ENCODE measurements at places on chromosomes 16 and 17.

DNA sequence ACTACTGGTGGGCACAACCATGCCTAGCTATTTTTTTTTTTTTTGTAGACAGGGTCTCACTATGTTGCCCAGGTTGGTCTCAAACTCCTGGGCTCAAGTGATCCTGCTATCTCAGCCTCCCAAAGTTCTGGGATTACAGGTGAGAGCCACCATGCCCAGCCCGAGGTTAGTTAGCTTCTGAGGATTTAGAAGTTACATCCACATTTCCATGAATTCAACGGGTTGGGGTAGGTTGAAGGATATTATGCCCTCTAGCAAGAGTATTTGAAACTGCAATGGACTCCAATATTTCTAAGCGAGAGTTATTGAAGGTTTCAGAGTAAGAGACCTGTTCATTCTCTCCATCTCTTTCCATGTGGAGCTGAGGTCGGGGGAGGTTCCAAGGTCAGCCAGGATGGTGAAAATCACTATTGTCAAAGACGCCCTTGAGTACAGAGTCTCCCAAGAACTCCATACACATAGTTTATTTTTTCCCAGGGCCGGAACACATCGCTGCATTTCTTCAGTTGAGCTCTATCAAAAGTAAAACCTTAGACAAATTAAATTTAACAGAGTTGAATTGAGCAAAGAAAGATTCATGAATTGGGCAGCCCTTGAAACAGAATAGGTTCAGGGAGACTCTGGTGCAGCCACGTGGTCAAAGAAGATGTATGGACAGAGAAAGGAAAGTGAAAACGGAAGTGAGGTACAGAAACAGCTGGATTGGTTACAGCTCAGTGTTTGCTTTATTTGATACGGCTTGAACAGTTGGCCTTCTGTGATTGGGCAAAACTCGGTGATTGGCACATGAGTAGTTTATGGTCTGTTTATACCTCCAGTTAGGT, 19.0 kb upstream of the ITPRIPL2 start:
- peak; percentile 44 for DNase-seq

DNA sequence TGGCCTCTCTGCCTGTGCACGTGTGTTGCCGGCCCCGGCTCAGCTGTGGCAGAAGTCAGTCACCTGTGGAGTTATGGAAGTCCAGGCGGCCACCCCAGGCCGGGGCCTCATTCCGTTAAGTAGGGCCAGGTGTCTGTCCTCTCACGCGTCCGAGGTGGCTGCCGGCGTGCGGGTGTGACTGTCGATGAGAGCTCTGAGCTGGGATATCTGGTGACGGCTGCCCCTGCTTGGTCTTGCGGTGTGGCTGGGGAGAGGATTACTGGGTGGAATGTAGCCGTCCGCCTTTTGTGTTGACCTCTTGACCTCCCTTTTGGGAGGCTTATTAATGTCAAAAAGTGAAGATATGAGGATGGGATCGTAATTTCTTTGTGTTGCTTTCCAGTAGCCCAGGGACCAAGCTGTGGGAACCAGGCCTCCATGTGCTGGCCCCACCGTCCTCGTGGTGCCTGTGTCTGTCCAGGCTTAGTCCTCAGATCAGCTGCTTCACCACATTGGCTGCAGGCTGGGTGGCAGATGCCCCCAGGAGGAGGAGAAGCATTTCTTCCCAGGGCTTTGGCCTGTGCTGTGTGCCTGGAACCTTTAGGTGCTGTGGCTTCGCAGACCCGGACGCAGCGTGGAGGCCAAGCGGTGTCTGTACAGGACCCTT, 23.0 kb upstream of the ZNF750 start:
- DNase-seq, result no peak

DNA sequence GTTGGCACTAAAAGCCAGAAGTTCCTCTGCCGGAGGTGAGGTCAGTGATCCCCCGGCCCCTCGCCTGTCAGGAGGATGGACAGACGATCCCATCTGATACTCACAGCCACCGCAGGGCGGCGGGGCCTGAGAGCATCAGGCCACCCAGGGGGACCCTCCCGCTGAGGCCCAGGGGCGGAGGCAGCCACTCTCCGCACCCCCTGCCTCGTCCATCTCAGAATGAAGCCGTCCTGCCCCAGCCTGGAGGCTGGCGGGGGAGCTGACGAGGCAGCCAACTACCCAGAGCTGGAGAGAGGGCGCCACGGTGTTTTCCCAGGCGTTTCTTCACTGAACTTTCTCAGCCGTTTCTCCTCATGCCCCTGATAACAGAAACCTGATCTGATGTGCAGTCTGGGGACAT, 22.6 kb downstream of the TPSD1 start:
- no peak for DNase-seq

DNA sequence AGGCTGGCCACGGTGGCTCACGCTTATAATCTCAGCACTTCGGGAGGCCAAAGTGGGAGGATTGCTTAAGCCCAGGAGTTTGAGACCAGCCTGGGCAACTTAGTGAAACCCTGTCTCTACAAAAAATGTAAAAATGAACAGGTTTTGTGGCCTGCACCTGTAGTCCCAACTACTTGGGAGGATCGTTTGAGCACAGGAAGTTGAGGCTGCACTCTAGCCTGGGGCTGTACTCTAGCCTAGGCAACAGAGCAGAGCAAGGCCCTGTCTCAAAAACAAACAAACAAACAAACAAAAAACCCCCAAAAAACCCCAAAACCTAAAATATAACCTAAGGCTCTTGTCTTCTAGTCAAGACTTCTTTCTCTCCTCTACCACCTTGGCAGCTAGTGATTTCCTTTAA, 7.4 kb upstream of the HIGD1B start:
- DNase-seq, result no peak

DNA sequence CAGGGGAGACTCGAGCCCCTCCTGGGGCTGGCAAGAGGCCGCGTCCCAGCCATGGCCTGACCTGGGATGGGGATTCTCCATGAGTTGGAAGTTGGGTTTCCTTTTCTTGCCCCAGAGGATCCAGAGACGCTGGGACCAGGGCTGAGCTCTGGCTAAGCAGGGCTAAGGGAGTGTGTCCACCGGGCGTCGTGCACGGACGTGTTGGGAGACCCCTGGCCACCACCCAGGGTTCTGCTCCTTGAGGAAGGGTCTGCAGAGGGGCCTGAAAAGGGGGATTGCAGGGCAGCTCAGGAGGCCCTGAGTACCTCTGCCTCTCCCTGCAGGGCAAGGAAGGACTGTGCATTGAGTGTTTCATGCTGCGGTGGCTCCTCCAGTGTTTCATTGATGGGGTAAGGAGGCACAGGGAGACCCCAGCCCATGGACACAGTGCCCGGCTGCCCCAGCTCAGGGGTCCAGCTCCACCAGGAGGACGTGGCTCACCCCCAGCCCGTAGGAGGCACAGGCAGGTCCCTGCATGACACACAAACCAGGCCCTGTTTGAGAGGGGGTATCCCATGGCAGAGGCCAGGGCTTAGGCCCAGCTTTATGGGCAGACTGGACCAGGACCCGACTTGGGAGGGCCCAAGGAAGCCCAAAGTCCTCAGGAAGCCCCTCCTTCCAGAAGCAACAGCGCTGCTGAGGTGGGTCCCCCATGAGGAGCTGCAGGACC, 47.5 kb downstream of the USP22 start:
- DNase-seq, result no peak

DNA sequence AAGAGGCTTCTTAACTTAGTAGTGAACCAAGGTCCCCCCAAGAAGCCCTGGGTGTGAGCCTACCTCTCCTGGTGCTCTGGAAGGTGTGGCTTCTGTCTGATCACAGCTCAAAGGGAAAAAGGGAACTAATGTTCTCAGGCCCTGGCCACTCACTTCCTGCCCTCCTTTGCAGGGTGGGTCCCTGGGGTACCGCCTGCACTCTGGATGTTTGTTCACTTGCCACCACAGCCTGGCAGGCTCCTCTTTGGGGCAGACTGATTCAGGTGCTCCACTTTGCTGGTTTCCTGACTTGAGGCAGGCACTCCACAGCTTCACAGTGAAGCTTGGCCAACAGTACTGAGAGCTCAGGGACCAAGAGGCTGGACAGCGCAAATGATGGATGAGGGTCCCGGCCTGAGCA, 5.9 kb upstream of the MYO15A start:
- DNase-seq, result no peak

DNA sequence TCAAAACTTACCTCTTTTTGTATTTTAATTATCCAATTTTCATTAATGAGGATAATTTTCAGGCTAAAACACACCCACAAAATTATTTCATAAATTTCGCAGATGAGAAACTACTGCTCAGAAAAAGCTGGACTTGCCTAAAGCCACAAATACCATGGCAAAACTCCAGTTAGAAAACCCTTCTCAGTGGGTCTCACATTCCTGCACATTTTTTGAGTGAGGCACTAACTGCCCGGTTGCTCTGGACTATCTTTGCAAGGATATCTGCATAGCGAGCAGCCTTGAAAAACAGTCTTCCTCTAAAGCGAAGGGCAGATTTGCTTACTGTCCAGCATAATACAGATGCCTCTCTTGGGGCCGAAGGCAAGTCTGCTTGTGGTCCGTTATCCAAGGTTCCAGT, 9.8 kb downstream of the MPHOSPH6 start:
- no peak for DNase-seq
